ENCODE measurements at places on chromosomes 1 and 21.

DNA sequence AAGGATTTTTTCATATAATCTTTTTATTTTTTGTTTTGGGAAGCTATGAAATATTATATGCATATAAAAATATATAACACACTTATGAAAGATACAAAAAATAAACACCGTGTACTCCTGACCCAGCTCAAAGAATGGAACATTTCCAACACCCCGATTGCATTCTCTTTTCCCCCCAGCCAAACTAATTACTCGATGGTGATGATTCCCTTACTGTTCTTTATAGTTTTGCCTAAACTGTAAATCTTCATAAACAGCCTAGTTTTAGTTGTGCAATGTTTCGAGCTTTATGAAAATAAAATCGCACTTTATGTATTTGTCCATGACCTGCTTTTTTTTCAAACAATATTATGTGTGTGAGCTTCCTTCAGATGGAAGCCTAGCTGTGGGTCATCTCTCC is 352.0 kb upstream of the KAZN start:
- DNase-seq = no peak

- DNase-seq = no peak
Measured at GRCh38 chr1:110011527-110012041, 22.8 kb upstream of the STRIP1 start.

DNA sequence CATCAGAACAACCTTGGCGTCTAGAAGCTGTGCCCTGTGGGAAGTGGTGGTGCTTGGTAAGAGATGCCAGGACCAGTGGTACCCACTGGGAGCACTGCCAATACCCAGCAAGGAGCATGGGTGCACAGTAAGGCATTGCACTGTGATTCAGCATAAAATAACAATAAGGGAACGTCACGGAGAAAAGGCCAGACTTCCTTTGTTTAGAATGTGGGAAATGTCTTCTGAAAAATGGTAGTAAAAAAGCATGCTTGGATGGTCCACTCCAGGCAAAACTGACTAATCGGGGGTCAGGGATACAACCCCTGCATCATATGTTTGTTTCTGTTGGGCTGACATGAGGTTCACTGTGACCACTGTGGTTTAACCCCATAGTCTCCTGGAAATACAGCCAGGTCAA is 14.7 kb downstream of the METTL18 start:
- no peak for DNase-seq

GRCh38 chr1:204314171-204314892 is 45.4 kb downstream of the PLEKHA6 start:
- no peak for DNase-seq

DNA sequence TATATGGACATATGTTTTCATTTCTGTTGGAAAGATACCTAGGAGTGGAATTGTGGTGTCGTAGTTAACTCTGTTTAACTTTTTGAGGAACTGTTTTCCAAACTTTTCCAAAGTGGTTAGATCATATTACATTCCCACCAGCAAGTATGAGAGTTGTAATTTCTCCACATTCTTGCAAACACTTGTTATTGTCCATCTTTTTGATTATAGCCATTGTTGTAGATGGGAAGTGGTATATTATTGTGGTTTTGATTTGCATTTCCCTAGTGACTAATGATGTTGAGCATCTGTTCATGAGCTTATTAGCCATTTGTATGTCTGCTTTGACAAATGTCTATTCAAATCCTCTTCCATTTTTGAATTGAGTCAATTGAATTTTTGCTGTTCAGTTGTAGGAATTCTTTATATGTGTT is 19.8 kb downstream of the CAMTA1 start:
- DNase-seq = no peak

DNA sequence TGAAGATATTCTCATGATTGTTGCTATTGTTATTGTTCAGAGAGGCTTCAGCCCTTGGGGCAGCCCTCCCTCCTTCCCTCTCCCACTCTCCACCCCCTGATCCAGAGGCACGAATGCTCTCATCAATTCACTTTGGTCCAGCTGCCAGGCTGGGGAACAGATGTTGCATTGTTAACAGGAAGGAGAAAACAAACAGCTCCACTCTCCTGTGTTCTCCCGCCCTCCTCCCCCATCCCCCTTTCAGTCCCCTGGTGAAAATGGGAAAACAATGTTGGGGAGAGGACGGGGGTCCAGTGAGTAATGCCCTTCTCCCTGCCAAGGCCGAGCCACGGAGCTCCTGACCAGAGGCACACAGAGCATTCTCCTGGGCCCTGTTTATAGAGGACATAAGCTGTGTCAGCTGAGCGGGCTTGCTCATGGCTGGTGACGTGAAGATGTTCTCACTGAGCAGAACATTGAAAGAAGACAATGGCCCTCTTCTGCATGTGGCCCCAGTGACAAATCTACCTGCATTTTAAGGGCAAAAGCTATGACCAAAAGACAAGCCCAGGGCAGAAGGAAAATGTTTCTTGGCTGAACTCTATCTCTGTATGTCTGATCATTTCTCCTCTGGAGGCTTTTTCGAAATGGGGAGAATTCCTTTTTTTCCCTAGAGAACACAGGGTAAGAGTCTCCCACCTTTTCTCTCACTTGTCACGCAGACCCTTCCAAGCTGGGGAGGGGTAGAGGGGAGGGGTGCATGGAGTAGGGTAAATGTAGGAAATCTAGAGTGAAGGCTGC is 111.7 kb downstream of the GLUL start:
- no peak for DNase-seq

Data from central memory CD8-positive, alpha-beta T cell (primary cell).